Hematopoietic multipotent progenitor cell treated with erythropoietin and hydrocortisone succinate and interleukin-3 and kit ligand, for 4 days (in vitro differentiated cells): ENCODE measurements at places on chromosomes 6 and 20.

- DNase-seq, result no peak
These were observed 12.9 kb upstream of the FOXA2 start for GRCh38 chr20:22597303-22597702.

GRCh38 chr6:117601811-117602150 lies 530 bp downstream of the GOPC start:
- no peak for DNase-seq

- no peak for DNase-seq
These were observed 198.9 kb upstream of the SSTR4 start for GRCh38 chr20:22836211-22836610.

- DNase-seq, result no peak
These were observed 192.9 kb upstream of the SPTLC3 start for GRCh38 chr20:12815778-12816408.

DNA sequence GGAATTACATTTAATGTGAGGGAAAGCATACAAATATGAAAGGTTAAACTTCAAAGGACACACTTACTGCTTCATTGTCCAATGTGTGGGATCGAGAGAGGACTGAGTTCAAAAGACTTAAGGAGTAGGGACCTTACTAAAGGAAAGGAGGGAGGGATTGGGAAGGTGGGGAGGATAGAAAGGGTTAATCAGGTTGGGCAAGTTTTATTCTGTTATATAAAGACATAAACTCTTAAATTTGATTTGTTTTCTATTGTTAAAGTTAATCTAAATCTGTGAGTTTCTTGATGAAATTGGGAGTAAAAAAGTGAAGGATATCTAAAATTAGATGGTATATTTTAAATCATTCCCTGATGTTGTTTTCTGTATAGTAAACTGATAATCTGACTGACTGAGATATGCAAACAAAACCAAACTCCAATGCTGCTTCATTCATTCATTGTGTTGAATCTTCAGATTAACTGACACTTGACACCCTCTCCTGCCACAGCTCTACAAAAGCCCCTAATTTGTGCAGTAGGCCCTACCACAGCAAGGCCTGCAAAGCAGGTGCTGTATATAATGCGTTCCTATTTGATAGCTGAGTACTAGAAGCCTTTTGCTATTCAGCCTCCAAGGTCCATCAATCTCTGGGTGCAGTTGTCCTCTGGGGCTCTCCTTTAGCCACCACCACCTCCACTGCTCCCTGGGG lies 1.3 kb upstream of the UBE2J1 start:
- DNase-seq, result no peak

DNA sequence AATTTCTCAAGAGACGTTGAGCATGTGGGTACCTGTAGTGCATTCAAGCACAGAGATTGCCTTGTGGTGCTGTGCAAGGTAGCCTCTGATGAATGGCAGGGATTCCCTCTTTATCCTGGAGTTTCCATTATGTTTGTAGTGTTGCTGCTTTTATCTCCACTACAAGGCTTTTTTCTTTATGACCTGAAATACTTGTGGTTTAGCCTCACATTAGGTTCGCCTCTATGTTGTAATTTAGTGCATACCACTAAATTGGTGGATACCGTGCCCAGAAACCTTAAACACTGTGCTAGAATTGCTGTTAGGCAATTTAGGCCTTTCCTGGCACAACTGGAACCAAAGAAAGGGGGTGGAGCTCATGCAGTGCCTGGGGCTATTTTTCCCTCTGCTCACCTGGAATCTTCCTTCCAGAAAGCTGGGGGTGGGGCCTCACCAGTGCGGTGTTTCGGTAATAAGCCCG lies 76.8 kb downstream of the NCOA7 start:
- DNase-seq, result peak; percentile 56

DNA sequence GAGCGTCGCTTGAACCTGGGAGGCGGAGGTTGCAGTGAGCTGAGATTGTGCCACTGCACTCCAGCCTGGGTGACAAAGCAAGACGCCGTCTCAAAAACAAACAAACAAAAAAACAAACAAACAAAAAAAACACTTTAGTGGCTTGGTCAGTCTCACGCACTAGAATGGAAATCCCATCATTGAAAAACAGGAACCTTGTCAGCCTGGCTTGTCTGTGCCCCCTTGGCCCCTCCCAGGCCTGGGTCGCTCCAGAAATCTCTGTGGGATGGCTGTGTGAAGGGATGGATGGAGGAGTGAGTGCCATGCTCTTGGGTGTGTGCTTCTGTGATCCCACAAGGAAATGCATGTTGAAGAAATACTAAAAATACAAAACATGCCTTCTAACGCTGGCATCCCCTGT lies 20.9 kb upstream of the NAA20 start:
- DNase-seq, result no peak

GRCh38 chr20:49394264-49394663 lies 88.2 kb downstream of the KCNB1 start:
- DNase-seq, result no peak

DNA sequence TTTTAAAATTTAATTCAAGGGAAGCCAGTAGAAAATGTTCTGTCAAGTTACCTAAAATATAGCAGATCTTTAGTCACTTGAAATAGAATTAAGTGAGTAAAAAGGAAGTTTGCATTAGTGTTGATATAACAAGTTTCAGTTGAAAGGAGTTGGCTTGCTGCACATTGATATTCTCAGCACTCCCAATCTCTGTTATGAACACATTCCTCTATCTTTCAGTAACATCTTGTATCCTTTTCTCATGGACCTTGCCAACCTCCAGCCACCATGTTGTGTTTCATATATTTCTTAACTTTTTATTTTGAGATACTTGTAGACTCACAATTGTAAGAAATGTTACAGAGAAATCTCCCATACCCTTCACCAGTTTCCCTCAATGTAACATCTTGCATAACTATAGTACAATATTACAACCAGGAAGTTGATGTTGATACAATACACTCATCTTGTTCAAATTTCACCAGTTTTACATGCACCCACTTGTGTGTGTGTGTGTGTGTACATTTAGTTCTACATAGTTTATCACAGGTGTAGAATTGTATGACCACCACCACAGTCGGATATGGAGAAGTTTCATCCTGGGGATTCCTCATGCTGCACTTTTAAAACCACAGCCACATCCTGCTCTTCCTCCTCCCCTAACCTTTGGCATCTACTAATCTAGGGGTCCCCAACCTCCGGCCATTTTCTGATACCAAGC lies 20.2 kb upstream of the PAQR8 start:
- peak; percentile 78 for DNase-seq

- peak; percentile 84 for DNase-seq
These were observed 87.8 kb downstream of the L3MBTL3 start for GRCh38 chr6:130105996-130106704.

DNA sequence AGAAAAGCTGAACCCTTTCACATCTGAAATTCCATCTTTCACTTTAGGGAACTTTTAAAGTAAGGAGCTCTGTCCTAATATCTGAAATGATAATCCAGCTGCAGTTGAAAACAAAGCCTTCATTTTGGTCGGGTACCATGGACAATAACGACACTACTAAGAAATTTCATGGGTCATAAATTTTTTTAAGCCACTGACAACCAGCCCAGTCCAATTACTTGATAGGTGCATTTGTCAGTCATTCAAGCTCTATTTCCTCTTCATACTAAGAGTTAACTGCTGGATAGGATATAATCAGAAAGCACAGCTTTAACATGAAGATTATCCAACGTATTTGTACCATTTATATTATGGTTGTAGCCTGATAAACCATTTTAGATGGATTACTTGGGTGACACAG lies 52.5 kb downstream of the MMUT start:
- no peak for DNase-seq

- DNase-seq, result peak; percentile 76
These were observed 118.3 kb downstream of the RALGAPA2 start for GRCh38 chr20:20594171-20594530.

- DNase-seq, result no peak
These were observed 166.5 kb upstream of the SNX9 start for GRCh38 chr6:157656437-157656997.

GRCh38 chr6:27281105-27281539 lies 31.0 kb downstream of the POM121L2 start:
- no peak for DNase-seq

DNA sequence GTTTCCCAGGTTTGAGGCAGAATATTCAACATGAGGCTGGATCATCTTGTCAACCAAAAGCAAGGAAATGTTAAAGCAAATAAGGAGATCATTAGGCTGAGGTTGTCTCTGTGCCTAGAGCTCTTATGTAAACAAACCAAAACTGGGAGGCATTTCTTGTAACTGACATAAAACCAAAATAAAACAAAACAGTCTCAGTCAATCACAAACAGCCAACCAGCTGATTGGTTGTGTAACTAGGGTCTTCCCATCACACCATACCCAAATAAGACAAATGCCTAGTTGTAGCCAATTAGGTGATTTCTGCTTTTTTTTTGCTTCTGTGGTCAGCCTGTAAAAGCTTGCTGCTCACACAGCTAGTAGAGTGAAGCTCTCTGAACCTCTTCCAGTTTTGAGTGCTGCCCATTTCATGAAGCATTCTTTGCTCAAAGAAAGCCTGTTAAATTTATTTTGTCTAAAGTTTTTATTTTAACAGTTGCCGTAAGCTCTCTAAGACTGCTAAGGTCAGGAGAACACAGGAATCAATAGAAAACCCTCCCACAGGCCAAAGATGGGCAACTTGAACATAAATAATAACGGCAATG lies 8.9 kb upstream of the FITM2 start:
- peak; percentile 13 for DNase-seq

DNA sequence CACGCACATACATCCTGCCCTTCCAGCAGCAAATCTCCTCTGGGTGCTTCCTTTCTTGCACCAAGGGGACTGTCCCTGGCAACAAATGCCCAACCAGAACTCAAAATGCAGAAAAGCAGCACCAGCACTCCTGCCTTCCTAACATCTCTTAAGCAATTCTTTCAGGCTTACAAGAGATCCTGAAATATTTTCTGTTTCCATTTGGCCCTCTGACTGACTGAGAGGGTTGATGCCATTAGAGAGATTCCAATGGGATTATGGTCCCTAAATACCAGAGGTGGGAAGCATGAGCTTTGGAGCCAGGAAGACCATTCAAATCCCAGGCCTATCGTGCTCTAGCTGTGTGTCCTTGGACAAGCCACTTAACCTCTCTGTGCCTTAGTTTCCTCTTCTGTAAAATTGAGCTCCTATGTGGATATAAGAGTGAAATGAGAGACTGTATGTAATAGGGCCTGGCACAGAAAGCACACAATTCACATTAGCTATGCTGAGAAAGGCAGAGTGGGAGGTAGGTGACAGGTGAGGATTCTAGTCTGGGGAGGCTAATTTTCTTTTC lies 56.8 kb downstream of the PRDM1 start:
- DNase-seq, result no peak

DNA sequence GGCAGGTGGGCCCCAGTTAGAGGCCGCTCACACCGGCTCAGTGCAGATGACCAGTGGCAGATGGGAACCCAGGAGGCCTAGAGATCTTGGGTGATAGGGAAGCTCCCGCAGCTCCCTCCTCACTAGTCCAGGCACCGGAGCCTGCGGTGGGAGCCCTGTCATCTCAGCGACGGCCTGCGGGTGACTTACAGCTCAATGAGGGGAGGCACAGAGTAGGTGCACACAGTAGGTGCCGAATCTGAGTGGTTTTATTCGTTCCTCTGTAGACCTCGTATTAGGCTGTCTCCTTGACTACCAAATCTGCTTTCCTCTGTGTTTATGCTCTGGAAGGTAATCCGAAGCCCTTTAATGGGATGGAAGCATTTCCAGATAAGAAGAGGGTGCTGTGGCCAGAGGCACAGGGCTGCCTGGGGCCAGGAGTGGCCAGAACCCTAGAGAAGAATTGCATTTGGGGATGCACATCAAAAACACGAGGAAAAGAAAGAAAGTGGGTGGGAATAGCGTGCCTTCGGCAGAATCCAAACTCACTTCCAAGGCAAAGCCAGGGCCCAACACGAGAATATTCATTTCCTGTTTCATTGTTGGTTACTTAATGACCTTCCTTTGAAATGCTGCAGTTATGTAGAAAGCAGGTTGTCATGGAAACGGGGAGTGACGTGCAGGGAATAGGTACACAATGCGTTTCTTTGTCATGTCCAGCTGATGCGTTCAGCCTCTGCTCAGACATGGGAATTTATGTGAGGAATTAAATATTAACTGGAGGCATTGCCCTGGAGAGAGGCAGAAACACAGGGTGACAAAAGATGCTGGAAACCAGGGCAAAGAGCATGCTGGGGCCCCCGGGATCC lies 24.7 kb downstream of the MYT1 start:
- no peak for DNase-seq

GRCh38 chr6:152078001-152078400 lies 270.5 kb downstream of the ESR1 start:
- DNase-seq, result no peak

DNA sequence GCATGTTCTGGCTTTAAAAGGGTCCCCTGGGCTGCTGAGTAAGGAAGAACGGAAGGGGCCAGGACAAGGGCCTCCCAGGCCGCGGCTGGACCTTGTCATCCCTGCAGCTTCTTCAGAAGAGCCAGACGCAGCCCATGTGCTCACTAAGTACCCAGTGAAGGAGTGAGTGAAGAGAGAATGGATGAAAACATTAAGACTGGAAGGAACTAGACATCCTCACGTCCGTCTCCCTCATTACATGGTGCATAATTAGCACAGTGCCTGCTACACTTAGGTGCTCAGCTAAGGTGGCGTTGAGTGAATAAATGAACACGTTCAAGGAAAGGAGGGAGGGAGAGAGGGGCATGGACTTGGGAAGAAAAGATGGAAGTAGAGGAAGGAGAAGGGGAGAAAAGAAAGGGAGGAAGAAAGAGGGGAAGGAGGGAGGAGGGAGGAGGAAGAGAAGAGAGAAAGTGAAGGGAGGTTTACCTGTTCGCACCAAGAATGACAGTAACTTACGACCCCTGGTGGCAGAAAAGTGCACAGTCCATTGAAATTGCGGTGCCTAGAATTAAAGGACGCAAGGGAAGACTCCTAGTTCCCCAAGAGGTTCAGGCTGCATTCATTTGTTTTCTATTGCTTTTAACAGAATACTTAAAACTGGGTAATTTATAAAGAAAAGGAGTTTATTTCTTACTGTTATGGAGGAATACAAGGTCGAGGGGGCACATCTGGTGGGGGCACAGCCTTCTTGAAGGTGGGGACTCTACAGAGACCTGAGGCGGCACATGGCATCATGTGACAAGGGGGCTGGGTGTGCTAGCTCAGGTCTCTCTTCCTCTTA lies 8.0 kb downstream of the TP53RK start:
- DNase-seq, result peak; percentile 87

DNA sequence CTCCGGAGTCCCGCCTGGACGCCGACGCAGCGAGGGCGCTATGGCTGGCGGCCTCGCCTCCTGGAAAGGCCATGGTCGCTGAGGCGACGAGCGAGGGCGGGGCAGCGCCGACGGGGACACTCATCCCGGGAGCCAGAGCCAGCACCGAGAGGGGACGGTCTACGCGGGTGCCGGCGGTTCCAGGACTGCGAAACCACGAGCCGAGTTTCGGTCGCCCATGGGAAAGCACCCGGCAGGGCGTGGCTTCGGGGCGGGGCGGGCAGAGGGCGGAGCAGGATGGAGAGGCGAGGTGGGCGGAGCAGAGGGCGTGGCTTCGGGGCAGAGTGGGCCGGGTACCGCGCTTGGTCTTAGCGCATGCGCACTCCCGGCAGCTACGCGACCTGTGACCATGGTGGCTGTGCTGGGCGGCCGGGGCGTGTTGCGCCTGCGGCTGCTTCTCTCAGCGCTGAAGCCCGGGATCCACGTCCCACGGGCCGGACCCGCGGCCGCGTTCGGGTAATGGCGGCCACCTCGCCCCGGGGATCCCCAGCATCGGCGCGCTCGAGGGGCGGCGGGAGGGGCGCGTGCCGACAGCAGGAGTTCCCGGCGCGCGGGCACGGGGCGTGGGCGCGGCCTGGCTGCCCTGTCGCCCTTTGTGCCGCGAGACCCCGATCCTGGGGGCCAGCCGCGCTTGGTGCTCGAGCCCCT lies at the start of gene BPHL:
BPHL (plus strand) TSS at position 359 of the 687 bp plus-strand sequence; CDS start at position 389, 30 bp downstream.
- DNase-seq, result peak; percentile 97
